ENCODE measurements at places on chromosomes 11 and 22.

GRCh38 chr11:130403271-130403804 lies 25.1 kb downstream of the ADAMTS8 start:
- DNase-seq = no peak

DNA sequence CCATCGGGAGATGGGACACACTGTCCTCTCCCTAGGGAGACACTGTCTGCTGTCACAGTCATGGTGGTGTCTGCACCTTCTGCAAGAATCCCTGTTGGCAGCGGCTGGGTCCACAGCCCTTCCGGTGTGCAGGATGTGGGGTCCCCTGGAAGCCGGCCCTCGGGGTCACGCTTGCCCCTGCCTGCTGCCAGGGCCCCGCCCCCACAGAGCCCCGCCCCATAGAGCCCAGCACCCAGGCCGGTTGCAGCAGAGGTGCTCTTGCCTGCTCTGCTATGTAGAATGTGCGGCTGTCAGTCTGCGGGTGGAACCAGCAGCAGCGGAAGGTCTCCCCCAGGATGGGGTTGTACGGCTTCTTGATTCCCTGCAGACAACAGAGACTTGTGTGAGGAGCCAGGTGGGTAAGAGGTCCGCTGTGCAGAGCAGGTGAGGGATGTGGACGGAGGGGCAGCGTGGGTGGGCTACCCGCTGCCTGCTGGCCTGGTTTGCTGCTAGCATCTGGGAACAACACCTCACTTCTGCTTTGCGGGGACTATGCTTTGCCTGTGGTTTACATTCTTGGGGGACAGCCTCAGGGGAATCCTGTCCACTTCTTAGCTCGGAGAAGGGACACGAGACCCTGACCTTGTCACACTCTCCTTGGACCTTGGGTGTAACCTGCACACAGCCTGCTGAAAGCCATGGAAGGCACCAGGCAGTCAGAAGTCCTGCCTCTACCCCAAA lies 44.9 kb upstream of the CARS1 start:
- no peak for DNase-seq

DNA sequence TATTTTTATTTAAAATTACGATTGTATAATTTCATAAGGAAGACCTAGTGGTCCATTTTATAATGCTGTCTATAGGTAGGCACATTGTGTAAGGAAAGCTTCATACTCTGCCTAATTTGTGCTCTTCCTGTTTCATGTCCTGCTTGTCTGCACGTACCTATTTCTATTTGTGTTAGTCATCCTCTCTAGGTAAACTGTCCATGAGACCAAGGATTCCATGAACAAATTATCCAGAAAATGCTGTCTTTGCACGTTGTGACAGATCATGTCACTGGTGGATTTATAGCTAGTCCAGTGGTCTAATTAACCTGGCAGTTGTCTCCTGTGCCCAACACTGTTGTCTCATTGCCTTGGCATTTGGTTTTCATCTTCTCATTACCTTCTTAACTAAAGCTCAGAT lies 44.7 kb downstream of the DNAJC24 start:
- no peak for DNase-seq

DNA sequence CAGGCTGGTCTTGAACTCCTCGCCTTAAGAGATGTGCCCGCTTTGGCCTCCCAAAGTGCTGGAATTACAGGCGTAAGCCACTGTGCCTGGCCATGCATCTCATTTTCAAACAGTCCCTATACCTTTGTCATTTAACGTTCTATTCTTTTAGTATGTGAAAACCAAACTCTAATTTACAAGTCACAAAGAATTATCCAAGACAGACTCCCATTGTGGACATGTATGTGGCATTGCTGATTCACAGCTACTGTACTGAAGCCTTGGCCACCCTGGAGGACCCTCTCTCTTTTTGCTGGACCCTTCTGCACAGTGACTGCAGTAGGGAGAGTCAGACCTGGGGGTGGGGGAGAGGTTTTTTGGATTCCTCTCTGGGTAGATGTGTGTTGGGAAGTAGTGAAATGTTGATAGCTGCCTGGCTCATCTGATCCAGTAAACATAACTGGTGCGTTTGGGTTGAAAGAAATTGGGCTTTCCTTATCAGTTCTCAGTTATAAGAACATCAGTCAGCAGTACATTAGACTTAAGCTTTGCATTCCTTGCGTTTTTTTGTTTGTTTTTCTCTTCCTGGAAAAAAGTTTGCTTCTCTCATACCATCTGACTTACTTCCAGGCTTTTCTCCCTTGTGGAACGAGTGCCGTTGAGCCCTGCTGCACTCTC lies 65.9 kb downstream of the MED15 start:
- no peak for DNase-seq

- no peak for DNase-seq
These were observed 3.0 kb downstream of the THY1 start for GRCh38 chr11:119419834-119420492.

DNA sequence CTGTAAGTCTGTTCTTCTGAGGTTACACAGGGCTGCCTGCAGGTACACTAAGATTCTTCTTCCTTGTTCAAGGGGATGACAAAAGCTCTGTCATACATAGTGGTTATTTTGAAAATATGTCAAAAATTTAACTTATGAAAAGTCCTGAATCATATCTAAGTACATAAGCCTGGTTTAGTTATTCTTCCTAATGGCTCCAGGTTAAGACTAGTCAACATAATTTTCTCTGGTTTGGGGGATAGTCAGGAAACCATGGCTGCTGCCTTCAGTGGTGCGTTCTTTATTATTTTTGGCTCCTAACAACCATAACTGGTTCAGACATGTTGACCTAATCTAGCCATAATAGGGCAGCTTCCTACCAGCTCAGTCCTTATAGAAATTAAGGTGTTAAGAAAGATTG lies 257.4 kb upstream of the DDI1 start:
- DNase-seq = no peak

GRCh38 chr11:30326906-30327305 lies 4.0 kb downstream of the ARL14EP start:
- DNase-seq = peak; percentile 36

- no peak for DNase-seq
These were observed 1.0 kb downstream of the POU2AF3 start for GRCh38 chr11:111299101-111300026.

DNA sequence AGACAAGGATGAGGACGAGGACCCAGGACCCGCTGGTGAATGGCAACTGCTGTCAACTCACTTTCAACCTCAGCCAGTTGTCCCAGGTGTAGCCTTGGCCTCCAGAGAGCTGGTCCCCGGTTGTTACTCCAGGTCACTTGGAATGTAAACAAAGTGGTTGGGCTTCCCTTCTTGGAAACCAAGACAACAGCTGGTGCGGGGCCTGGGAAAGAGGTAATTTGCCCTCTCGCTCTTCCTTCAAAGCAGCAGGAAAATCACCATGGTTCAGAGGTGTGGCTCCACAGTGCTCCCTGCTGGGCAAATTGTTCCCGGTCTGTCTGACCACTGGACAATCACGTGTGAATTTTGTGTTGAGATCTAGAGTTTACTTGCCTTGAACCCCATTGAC lies 15.0 kb downstream of the SLC1A2 start:
- DNase-seq = no peak

DNA sequence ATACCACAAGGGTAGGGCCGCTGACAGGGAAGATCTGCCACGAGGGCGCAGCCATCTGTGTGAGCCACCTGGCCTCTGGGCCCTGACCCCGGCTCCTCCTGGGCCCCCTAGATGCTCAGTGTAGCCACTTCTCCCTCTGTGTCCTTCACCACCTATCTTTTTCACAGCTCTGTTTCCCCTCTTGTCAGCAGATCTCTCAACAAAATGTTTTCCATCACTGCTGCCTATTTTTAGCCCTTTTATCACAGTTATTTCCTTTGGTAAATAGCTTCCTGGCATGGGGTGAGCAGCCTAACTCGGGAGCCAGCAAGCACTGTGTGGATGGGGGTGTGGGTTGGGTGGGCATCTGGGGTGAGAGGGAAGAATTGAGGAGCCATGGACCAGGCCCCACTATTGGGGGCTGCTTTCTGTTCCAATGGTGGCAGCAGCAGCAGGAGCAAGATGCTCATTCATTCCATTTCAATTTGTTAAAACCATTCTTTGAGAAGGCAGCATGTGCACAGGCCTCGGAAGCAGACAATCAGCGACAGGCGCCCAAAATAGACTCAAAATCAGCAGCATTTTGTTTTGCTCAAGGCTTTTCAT lies 135.2 kb upstream of the NAV2 start:
- no peak for DNase-seq

- DNase-seq = no peak
These were observed 85.0 kb downstream of the NAT10 start for GRCh38 chr11:34190192-34191139.

DNA sequence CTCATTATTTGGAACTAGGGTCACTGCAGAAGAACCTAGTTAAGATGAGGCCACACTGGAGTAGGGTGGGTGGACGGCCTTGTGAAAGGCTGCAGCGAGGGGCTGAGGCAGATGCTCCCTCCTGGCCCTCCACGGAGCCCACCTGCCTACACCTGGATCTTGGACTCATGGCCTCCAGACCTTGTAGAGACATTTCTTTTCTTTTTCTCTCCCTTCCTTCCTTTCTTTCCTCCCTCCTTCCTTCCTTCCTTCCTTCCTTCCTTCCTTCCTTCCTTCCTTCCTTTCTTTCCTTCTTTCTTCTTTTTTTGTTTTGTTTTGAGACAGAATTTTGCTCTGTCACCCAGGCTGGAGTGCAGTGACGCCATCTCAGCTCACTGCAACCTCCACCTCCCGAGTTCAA lies 26.6 kb downstream of the DUSP8 start:
- DNase-seq = no peak

DNA sequence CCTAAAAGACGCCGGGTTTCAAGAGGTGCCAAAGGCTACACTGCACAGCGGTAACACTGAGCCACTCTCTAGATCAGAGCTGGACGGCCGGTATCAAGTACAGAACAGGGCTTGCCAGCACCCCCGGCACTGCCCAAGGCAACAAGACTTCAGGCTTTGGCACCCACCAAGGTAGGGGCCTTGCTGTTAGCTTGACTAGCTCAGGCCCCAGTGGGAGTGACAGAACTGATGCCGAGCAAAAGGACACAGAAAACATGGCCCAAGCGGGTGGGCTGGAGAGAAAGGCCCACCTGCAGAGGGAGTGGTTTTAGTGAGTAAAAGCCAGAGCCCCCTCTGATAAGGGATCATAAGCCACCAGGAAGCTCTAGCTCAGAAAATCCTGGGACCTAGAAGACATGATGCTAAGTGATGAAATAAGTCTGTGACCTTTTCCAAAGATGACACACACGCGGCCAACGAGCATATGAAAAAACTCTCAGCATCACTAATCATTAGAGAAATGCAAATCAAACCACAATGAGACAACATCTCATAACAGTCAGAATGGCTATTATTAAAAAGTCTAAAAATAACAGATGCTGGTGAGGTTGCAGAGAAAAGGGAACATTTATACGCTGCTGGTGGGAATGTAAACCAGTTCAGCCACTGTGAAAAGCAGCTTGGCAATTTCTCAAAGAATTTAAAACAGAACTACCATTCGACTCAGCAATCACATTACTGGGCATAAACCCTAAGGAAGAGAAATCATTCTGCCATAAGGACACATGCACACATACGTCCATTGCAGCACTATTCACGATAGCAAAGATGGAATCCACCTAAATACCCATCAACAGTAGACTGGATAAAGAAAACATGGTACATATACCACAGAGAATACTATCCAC lies 12.9 kb downstream of the EHD1 start:
- peak; percentile 74 for DNase-seq

DNA sequence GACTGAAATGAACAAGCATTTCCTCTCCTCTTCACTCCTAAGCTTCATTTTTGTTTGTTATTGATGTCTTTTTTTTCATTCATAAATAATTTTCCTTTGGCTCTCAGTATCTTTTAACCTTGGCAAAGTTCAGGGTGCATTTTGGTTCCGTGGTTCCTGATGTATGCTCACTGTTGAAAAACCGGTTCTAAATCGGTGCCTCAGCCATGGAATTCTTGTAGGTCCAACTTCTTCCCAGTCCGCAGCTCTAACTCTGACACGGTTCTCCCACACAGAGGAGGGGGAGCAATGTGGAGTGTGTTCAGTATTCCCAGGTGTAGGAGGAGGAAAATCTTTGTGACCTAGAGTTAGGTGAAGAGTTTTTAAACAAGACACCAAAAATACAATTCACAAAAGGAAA lies 12.6 kb upstream of the MS4A15 start:
- no peak for DNase-seq

DNA sequence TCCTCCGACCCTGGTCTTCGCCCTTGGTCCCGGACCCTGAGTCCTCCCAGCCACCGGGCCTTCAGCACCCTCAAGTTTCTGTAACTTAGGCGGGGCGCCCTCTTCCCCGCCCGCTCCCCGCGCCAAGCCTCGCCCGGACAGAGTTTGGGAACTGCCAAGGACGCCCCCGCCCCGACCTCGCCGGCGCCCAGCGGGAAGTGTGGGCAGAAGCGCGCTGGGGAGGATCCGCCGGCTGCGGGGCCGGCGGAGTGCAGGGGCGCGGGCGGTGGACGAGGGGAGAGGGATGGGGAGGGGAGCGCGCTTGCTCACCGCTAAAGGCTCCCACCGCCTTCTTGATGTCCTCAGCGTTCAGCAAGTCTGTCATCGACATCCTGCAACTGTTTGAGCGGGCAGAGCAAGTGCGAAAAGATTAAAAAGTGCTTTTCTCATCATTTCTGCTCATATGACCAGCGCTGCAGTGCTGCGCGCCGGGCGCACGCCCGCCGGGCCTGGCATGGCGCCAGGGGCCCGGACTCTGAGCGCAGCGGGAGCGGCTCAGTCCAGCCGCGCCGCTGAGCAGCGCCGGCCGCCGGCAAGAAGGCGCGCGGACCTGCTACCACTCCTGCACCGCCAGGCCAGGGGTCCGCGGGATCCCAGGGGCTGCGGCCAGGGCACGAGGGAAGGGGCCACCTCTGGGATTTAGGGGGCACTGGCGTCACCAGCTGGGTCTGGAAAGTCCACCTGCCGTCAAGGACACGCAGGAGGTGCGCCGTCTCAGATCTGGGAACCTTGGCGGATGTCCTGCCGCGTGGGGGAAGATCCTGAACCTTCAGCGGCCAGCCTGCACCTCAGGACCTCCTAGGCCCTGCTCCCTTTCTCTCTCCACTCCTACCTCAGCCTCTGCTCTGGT lies at the start of gene PVALB:
Gene PVALB (minus strand): TSS at position 400 of the 889 bp plus-strand sequence. CDS start 30 bp downstream, at position 370.
- no peak for DNase-seq

GRCh38 chr11:66466225-66467033 lies at the start of gene PELI3:
Gene PELI3, plus strand, starts transcription at chr11:66466905. Its CDS starts 1,224 bp downstream, at chr11:66468129.
- DNase-seq = peak; percentile 89

DNA sequence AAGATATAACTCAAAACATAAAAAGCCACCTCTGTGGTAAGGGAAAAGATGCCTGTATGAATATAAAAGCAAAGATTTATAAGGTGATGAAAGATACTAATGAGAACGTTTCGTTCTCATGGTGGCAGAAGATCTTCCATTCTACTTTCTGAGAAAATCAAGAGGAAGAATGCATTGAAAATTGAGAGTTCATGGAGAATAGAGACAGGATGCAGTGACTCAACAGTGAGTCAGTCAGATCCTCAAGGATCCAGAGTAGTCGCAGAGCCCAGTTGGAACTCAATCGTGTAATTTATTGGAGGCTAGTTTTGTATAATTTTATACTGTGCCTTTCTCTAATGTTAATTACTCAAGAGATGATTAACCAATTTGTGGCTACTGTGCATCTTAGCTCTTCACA lies 73.3 kb downstream of the ENTHD1 start:
- DNase-seq = no peak

GRCh38 chr11:1516273-1517067 lies 29.9 kb upstream of the MOB2 start:
- no peak for DNase-seq
